ENCODE measurements at places on chromosomes 1 and 21.
A peak's percentile ranks its signal among the peaks of the same experiment; 100 is the strongest.

GRCh38 chr1:108962681-108963051 lies 618 bp downstream of the CLCC1 start:
- no peak for DNase-seq

- peak; percentile 54 for DNase-seq
Observed at GRCh38 chr1:26887125-26887524, 3.0 kb downstream of the GPN2 start.

GRCh38 chr21:41148798-41149197 lies 19.2 kb upstream of the BACE2 start:
- no peak for DNase-seq

DNA sequence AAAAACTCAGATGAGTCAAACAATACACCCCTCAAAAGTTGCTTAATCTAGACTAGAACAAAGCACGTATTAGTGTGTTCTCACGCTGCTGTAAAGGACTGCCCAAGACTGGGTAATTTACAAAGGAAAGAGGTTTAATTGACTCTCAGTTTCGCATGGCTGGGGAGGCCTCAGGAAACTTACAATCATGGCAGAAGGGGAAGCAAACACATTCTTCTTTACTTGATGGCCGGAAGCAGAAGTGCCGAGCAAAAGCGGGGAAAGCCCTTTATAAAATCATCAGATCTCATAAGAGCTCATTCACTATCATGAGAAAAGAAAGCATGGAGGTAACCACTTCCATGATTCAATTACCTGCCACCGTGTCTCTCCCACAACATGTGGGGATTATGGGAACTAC lies 10.1 kb downstream of the JAM2 start:
- no peak for DNase-seq

GRCh38 chr1:47918257-47918867 lies 78.8 kb downstream of the TRABD2B start:
- DNase-seq = no peak

- DNase-seq = peak; percentile 86
Observed at GRCh38 chr1:178633056-178633455, 92.0 kb upstream of the RALGPS2 start.

- no peak for DNase-seq
Observed at GRCh38 chr21:29053011-29053553, 20.4 kb downstream of the CCT8 start.

- DNase-seq = peak; percentile 32
Observed at GRCh38 chr1:208189183-208189582, 55.0 kb downstream of the PLXNA2 start.

DNA sequence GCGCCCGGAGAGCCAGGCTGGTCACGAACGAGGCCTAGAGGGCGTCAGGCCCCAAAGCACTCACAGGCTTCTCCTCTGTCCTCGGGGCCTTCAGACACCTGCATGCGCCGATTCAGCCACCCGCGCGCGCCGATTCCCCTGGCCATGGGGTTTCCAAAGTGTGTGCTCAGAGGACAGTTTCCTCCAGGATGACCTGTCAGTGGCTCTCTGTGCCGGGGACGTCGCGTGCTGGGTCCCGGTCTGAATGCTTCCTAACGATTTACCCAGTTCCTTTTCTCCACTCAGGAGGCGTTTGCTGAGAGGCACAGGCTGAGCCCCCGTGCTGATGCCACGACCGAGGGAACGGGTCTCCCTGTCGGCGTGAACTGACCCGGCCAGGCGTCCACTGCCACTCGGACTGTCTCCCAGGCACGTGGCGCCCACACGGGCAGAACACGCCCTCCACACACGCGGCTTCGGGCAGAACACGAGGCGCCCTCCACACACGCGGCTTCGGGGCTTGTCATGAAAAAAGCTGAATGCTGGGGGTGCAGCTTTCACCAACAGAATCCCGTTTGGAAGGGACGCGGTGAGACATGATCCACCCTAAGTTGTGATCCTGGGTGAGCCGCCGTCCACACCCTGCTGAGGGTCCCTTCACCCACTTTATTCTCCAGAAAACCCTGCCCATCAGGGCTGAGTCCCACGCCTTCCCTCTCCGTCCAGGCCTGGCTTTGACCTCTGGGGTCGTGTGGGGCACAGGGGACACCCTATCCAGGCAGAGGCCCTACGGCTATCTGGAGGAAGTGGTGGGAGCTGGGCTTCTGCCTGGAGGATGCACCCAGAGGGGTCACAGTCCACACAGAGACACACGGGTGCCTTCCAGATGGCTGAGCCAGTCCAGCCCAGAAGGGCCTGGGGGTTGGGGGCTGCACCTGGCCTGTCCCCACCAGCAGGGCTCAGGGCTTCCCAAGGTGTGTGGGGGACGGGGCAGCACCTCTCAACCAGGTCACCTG lies 56.1 kb downstream of the COL6A1 start:
- DNase-seq = no peak

DNA sequence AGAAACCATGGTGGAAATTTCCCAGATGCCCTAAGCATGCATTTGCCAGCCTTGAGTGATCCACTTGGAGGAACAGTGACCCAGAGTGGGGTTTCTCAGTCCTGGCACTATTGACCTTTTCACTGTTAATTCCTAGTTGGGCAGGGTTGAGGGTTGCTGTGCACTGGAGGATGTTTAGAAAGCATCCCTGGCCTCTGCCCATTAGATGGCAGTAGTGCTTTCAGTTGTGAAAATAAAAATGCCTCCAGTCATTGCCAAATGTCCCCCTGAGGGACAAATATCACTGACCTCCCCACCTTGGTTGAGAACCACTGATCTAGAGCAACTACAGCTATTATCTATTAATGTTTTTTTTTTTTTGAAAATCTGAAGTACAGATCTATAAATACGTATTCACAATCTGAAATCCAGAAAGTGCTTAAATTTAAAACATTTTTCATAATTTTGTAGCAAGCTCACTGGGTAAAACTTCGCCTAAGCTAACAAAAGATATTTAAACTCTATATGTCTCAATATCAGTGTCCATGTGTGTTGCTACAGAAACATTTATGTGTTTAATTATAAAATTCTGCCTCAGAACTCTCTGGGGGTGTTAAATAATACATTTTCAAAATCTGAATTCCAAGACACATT lies 27.3 kb downstream of the F3 start:
- DNase-seq = no peak

- no peak for DNase-seq
Observed at GRCh38 chr1:10723317-10723716, 73.1 kb downstream of the CASZ1 start.

DNA sequence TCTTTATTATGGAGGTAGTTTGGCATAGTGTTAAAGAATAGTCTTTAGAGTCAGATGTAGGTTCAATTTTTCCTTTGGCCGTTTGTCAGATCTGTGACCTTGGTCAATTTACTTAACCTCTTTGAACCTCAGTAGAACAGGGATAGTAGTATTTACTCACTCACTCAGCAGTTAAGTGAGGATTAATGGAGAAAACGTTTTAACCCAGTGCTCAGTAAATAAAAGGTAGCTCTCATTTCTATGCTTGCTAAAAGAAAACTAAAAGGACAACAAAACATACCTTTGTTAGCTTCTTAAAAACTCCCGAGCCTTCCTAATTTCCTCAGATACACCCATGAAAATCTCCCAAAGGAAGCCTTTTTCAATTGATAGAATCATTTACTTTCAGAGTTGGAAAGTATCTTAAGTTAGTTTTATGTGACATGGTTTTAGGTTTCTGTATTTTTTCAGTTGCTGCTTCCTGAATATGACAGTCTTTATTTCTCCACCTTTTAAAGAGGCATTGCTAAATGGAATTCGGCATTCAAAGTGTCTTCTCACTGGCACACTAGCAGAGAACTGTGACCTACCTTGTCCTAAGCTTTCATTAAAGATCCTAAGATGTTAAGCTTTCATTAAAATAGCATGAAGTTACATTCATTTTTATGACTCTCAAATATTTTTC lies 7.8 kb downstream of the ABCD3 start:
- DNase-seq = no peak

- DNase-seq = no peak
Observed at GRCh38 chr1:211910913-211911485, 80.4 kb upstream of the LPGAT1 start.

- DNase-seq = peak; percentile 79
Observed at GRCh38 chr1:39047374-39048229, 21.5 kb downstream of the NDUFS5 start.

GRCh38 chr21:34830386-34831170 lies 161.8 kb downstream of the CLIC6 start:
- no peak for DNase-seq

GRCh38 chr21:45301521-45302081 lies 13.9 kb upstream of the POFUT2 start:
- no peak for DNase-seq

GRCh38 chr21:15421441-15421881 lies 308.3 kb upstream of the USP25 start:
- DNase-seq = no peak

- no peak for DNase-seq
Observed at GRCh38 chr1:185644531-185644930, 89.7 kb upstream of the HMCN1 start.

All from EL (cell line).